ENCODE measurements at places on chromosomes 4 and X. TPM values are rescaled to one million over a fixed set of nuclear protein-coding genes. Genes with fewer than 3 reads are reported as not detected.

Gene SLC4A4
- 9.8 TPM for polyA plus RNA-seq

GRCh38 chr4:8850830-8851188 lies 20.8 kb downstream of the HMX1 start:
- DNase-seq, result no peak

- DNase-seq, result peak; percentile 70
Measured at GRCh38 chr4:27215220-27215826, 354.7 kb downstream of the STIM2 start.

GRCh38 chrX:38987198-38987651 lies 186.0 kb downstream of the MID1IP1 start:
- no peak for DNase-seq

DNA sequence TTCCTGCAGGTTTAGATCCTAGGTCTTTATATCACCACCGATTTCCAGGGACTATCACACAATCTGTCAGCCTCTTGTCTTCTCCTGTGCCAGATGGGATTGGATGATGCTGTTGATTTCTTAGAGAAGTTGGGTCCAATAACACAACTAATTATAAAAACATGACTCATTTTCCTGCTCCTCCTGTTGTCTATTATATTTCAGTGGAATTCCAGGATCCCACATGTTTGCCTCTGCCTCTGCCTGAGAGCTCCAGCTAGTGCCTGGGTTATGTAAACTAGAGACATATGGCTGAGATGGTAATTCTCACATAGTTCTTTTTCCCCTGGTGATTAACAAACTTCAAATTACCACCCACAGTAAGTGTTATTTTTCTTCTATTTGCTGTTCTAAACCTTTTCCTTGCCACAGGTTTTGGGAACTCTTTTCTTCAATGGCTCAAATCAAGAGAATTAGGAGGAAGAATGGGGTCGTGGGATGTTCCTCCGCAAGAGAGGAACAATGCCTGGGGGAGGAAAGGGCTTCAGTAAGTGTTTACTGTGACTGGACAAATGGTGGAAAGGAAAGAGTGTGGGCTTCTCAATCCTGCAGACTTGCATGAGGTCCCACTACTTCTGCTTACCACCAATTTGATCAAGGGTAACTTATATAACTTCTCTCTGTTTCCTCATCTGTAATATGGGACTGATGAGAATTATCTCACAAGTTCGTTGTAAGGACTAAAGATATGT lies 3.4 kb upstream of the HOPX start:
- DNase-seq, result no peak

GRCh38 chr4:144645102-144645630 lies 790 bp upstream of the HHIP start:
- DNase-seq, result no peak

Gene IL3RA
- 12.6 TPM for polyA plus RNA-seq
